CD4-positive, alpha-beta memory T cell (primary cell): ENCODE measurements at places on chromosomes 2 and 18. TPM values are rescaled to one million over a fixed set of nuclear protein-coding genes. Genes with fewer than 3 reads are reported as not detected.

Gene COLEC11
- not detected for total RNA-seq

Gene REG3G
- total RNA-seq = not detected

DNA sequence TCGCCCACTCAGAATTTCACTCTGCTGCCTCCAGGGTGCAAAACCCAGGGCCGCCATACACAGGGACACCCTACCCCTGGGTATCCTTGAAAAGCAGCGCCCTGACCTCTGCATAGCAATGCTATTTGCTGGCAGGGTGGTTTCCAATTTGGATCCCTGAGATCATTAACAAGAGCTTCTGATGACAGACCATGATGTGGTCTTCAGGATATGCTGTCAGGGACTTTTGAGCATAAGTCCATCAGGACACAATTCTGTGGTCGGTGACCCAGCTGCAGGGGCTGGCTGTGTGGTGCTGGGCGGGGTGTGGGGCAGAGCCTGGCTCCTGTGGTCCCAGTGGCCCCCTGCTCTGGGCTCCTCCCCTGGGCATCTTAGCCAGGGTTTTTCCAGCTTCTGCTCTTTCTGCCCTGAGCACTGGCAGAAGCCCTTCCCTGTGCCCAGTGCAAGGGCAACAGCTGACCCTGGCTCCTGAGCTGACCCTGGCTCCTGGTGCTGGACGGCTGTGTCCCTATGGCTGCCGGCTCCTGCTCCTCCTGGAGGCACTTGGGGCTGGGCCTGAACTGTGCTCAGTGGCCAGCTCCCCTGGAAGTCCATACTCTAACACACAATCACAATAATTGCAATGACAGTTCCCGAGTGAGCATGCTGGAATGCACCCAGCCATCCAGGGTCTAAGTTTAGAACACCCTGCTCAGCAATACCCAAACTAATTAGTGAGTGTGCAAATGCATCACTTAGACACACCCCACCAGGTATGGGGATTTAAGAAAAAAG lies 271.5 kb downstream of the HDAC4 start:
- DNase-seq = no peak

DNA sequence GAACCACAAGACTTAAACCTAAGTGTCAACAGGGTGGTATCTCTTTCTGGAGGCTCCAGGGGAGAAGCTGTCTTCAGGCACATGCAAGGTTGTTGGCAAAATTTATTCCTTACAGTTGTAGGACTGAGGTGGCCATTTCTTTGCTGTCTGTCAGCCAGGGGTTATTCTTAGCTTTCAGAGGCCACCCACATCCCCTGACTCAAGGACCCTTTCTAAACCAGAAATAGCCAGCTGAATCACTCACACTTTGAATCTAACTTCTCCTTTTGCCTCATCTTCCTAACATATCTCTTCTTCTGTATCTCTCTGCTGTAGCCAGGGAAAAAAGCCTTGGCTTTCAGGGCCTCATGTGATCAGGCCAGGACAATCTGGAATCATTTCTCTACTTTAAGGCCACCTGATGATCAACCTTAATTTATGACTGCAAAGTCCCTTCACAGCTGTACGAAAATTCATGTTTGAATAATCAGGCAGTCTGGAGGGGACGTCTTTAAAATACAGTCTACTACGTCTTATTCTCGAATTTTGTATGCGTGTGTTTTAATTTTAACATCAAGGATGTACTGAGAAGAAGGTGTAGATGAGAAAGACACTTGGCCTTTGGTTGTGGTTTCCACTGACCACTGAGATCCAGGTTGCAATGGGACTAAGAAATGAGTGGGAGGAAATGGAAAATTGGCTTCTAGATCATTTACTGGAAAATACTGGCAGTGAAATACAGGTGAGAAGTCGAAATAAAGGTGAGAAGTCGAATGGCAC lies 90.4 kb downstream of the DOCK10 start:
- no peak for DNase-seq

- DNase-seq = no peak
Measured at GRCh38 chr2:159067971-159068370, 99.5 kb downstream of the TANC1 start.

Gene LRP1B
- not detected for total RNA-seq

Gene CDH20
- not detected for total RNA-seq

DNA sequence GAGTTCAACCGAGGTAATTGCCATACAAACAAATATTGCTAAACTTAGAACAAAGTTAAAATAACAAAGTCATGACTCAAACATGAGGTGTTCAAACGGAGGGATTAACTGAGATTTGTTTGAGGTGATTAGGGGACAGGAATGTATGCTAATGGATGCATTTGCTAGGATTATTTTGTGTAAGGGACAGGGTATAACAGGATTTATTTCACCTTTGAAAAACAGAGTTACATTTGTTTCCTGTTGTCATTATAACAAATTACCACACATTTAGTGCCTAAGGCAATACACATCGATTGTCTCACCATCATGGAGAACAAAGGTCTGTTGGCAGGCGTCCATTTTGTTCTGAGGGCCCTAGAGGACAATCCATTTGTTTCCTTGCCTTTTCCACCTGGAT lies 304.3 kb upstream of the CNTNAP5 start:
- DNase-seq = no peak

Gene CCDC141
- 8.2 TPM for total RNA-seq

DNA sequence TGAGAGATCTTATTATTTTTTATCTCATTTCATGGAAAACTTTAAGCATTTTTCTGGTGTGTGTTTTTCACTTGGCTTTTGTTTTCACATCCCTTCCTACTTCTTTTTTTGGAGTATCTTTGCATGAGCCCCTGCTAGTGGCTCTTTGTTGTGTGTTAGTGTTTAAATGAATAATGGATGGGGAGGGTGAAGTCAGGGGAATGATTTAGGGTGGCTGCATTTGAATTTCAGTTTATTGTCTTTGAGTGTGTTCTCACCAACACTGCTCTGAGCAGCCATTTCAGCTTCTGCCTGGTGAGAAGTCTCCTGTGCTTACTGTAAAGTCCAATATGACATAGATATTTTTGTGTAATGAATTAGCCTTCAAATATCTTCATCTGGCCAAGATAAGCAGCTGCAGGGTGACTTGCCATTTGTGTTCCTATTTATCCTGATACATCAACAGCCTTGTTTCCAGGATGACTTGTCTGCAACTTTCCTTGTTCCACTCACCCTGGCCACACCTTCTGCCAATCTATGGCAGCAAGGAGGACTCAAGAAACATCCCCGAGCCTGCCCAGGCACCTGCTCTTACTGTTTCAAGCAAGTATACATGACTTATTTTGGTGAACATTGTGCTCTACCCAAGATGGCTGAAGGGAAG lies 182.6 kb downstream of the PDE11A start:
- DNase-seq = no peak

DNA sequence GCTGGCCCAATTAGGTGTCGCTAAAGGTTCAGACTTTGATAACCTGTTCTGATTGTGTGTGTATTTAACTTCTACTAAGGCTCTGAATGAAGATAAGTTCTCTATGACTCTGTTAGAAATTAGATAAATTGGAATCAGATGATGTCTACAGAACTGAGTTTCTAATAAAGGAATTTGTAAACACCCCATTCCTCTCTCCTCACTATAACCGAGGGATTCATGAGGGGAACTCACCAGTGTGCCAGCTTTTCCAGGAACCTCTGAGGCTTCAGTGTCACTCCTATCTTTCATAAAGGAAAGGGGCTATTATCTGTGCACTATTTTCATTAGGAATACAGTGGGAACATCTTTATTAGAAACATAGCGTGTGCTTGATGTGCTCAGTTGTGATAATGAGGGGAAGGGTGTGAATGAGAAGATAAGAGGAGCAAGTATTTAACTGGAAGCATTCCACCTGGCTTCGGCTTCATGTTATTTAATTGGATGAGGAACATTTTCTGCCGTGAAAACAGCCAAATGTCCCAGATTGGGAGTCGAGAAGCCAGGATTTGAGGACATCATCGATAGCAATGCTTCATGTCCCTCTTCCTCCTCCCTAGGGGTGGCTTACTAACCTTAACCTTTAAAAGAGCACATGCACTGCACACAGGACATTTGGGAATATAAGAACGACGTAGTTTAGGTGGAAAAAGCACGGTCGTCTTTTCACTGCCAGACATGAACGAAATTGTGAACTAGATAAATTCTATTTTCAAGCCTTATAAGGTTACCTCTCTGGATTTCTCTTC lies 84.8 kb upstream of the TCF4 start:
- DNase-seq = no peak

DNA sequence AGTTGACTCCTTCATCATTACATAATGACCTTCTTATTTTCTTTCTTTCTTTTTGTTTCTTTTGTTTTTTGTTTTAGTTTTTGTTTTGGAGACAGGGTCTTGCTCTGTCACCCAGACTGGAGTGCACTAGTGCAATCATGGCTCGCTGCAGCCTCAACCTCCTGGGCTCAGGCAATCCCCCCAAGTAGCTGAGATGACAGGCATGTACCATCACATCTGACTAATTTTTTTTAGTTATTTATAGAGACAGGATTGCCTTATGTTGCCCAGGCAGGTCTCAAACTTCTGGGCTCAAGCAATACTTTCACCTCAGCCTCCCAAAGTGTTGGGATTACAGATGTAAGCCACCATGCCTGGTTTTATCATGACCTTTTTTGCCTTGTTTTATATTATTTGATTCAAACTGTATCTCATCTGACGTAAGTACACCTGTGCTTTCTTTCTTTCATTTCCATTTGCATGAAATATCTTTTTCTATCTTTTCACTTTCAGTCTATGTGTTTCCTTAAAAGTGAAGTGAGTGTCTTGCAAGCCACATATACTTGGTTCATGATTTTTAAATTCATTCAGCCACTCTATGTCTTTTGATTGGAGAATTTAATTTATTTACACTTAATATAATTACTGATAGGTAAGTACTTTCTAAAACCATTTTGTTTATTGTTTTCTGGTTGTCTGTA lies 39.1 kb downstream of the SP100 start:
- DNase-seq = no peak

Gene LYPD6
- total RNA-seq = not detected

DNA sequence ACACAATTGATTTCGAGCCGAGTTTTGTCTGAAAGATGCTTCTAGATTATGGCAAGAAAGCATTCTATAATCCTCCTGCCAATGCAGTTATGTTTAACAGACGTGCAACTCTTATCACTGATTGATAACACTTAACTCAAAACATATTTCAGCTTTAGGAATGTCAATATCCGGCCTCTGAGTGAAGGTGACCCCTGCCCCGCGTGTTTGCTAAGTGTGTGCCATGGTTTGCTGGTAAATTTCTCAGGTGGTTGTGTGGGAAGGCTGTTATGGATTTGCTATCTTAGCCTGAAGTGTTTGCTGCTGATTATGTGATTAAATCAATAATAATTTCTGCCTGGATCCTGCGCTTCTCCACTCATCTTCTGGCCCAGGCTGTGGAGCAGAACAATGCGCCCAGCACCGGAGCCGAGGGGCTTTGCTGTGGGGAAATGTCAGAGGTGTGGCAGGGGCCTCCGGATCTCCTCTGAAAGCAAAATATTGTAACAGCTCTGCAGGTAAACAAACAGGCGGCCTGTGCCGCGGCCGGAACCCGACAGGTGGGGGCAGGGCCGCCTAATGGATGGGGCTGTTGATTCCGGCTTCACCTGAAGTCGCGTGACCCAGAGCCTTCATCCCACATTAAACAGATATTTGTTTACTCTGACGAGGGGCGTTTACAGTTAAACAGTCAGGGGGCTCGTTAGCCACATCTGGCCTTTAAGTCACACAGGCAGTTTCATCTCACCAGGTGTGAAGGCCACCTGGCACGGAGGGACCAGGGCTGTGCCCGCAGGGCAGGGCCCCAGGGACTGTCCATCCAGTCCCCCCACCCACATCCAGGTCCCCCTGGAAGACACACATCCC lies 210.7 kb upstream of the SALL3 start:
- DNase-seq = no peak

Gene CCDC178
- total RNA-seq = not detected

GRCh38 chr2:196224756-196225155 lies 53.4 kb upstream of the STK17B start:
- no peak for DNase-seq

GRCh38 chr18:23106575-23106974 lies 28.7 kb upstream of the CABLES1 start:
- DNase-seq = no peak

DNA sequence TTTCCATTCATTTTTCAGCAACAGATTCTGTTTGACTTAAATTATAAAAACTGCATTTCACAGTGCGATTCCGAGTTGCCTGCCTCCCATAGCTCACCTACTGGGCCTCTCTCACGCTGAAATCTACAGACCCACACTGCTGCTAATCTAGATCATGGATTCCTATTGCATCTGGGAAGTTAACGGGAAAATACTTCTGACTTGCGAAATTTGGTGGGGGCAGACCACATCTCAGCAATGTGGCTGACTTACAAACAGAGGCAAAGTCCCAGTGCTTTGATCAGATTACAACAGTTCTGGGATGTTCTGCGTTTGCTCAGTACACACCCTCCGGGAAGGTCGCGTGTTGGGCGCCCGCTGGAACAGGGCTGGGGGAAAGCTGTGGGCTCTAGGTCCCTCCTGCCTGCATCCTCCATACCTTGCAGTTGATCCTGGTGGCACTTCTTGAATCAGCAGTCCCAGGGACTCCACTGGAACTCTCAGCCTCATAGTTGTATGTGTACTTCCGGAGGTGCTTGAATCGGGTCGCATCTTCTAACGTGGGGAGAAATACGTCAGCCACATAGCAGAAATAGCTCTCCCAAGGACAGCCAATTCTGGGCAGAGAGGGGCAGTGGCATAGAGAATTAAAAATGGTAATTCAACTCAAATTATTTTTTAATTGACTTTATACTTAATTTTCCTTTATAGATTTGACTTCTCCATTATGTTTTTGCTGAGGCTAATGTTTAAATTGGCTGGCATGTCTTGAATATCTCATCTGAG lies 1.7 kb downstream of the APOB start:
- DNase-seq = no peak

DNA sequence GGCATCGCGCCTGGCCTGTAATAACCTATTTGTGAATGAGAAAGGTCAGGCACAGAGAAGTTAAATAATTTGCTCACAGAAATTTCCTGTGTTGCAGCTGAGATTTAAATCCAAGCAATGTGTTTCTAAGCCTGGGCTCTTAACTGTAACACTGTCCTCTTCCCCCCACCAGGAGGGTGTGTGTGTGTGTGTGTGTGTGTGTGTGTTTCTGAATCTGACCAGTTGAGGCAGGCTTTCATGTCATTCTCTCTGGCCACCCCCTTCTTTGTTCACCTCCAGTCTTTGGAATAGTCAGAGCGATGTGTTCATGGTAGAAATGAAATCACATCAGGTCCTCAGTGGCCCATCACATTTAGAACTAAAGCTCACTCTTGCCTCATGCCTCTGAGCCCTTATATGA lies 81.2 kb downstream of the NEDD4L start:
- no peak for DNase-seq

Gene TCF23
- total RNA-seq = not detected

Gene ANKRD30BL
- not detected for total RNA-seq

DNA sequence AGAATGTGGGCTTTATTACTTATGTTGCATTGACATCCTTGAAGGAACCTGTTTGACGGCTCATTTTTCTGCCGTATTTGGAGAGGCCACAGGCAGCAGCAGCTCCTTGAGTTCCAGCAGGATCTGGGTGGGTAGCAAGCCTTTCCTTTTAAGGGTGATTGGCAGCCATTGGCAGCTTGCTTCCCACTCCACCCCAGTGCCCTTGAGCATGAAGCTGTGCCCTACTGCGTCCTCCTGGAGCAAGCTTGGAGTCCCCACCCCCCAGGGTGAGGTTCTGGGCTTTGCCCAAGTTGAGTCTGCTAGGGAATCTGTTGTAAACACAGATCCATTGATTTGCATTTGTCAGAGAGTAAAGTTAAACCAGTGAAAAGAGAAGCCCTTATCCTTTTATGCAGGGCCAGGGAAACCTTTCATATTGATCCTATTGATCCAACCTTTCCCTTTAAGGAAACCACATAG lies 9.2 kb downstream of the ONECUT2 start:
- no peak for DNase-seq

Gene SIX3
- total RNA-seq = not detected

- DNase-seq = no peak
Measured at GRCh38 chr18:78994977-78995582, 15.5 kb downstream of the SALL3 start.
